WTC11 (cell line): ENCODE measurements at places on chromosomes 2 and 18.

DNA sequence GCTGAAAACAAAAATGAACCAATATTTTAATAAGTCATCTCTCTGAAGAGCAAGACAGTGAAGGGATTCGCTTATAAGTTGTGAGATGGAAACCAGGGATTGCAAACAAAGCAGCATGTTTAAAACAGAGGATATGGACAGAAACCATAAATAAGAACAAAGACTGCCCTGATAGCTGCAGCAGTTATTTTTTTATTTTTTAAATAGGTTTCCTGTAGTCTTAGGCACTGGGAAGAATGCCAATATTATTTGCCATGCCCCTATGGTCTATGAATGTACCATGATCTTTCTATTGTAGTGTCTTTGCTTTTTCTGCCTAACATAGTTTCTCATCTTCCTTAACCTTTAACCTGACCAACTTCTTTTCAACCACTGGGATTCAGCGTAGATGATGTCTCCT is 1334.0 kb upstream of the NRXN1 start:
- DNase-seq, result no peak

DNA sequence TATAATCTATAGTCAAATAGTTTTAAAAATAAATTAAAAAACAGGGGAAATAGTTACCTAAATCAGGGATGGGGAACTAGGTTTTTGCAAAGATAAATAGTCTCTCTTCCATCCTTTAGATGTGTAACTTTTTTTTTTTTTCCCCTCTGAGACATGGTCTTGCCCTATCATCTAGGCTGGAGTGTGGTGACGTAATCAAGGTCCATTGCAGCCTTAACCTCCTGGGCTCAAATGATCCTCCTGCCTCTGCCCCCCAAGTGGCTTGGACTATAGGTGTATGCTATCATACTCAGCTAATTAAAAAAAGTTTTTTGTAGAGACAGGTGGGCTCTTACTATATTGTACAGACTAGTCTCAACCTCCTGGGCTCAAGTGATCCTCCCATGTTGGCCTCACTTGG is 316.5 kb downstream of the CCDC85A start:
- no peak for DNase-seq

DNA sequence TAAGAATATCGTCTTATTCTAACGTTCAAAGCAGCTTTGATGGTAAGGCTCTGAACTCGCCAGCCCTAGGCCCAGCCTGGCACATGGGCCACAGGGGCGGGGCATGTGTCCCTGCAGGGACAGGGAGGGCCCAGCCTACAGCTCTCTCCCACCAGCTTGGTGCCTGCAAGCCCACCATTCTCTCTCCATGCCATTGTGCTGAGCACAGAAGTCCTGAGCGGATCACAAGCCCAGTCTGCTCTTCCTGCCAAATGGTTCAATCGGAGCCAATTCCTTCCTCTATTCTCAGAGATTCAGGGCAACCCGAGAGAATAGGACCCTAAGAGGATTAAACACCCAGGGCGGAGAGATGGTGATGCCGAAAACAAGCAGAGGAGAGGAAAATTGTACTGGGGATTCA is 50.3 kb upstream of the APCDD1 start:
- no peak for DNase-seq

DNA sequence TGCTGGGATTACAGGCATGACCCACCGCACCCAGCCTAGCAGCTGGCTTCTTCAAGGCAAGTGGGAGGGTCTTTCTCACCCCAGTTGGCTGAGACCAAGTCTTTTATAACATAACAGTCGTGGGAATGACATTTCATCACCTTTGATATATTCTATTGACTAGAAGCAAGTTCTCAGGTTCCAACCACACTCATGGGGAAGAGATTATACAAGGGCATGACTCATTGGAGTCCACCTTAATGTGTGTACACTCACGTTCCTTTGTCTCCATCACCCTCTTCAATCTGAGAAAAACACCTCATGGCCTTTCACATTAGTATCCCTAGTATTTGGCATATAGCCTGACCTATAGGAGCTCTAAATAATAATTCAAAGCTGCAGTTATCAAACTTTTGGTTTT is 2.8 kb upstream of the BBS5 start:
- no peak for DNase-seq

DNA sequence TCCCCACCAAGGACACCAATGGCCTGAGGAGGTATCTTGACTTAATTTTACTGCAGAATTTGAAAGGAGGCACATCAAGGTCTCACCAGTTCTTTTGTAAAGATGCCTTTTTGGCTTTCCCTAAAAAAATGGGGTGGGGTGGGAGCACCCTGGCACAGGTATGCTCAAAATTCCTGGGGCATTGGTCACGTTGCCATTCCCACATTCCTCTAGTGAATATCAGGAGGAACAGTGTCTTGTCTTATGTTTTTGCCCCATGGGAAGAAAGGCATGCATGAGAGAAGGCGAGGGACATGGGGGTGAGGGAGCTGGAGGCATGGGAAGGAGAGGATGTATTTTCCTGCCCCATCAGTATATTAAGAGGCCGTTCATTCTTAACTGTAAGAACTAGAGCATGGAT is 275.3 kb downstream of the CMPK2 start:
- no peak for DNase-seq

DNA sequence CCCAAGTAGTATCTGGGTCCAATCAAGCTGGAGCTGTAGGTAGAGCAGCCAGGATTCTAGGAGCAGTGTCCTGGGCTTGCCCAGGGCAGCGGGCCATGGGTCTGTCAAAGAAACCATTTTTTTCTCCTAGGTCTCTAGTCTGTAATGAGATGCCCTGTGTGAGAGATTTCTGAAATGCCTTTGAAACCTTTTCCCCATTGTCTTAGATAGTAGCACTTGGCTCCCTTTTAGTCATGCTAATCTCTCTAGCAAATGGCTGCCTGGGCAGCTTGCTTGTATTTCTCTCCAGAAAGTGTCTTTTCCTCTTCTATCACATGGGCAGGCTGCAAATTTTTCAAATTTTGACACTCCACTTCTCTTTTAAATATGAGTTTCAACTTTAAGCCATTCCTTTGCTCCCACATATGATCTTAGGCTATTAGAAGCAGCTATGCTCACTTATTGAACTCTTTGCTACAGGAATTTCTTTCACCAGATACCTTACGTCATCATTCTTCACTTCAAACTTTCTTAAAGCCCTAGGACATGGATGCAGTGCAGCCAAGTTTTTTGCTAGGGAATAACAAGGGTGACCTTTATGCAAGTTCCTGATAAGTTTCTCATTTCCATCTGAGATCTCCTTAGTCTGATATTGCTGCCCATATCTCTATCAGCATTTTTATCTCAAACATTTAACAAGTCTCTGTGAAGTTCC is 890.2 kb upstream of the VRK2 start:
- DNase-seq, result peak; percentile 10
